Diencephalon (tissue), 1 donor: ENCODE measurements at places on chromosomes 11 and 22. TPM values are rescaled to one million over a fixed set of nuclear protein-coding genes. Genes with fewer than 3 reads are reported as not detected.

NLRP14 gene
- 0.92 TPM for total RNA-seq

LRP5 gene
- total RNA-seq: 13.6 TPM

RPS6KA4 gene
- total RNA-seq: 13.8 TPM

PLAAT4 gene
- total RNA-seq: 10.6 TPM

OR52I1 gene
- total RNA-seq: not detected

MYBPC3 gene
- total RNA-seq: not detected

HEPN1 gene
- total RNA-seq: not detected

MPEG1 gene
- 3.0 TPM for total RNA-seq

CRACR2B gene
- 2.8 TPM for total RNA-seq

RIMBP3B gene
- 1.2 TPM for total RNA-seq

UBASH3B gene
- 27.9 TPM for total RNA-seq

SLC22A6 gene
- 5.8 TPM for total RNA-seq

KRTAP5-1 gene
- not detected for total RNA-seq

MS4A4A gene
- 2.1 TPM for total RNA-seq

GNG3 gene
- total RNA-seq: 99.7 TPM

IGLL1 gene
- not detected for total RNA-seq

PRG2 gene
- total RNA-seq: 0.46 TPM

SIRT3 gene
- total RNA-seq: 23.3 TPM

C11orf86 gene
- not detected for total RNA-seq

SNX32 gene
- 7.6 TPM for total RNA-seq

C22orf42 gene
- 24.7 TPM for total RNA-seq

MS4A6E gene
- total RNA-seq: not detected

SEC14L6 gene
- 2.1 TPM for total RNA-seq

PRR33 gene
- total RNA-seq: not detected

LRP4 gene
- total RNA-seq: 8.8 TPM

C22orf31 gene
- total RNA-seq: not detected

KCNC1 gene
- total RNA-seq: 12.7 TPM

SLC22A9 gene
- total RNA-seq: not detected

BDNF gene
- total RNA-seq: 12.0 TPM

OSM gene
- total RNA-seq: 0.23 TPM

SSTR3 gene
- 1.2 TPM for total RNA-seq

PGA4 gene
- total RNA-seq: 0.23 TPM

FAM181B gene
- total RNA-seq: 17.8 TPM

ACRV1 gene
- total RNA-seq: 0.92 TPM

SCGB1D2 gene
- total RNA-seq: not detected

TSPAN18 gene
- total RNA-seq: 13.6 TPM

PHF21B gene
- total RNA-seq: 8.8 TPM

FOLR1 gene
- 9.2 TPM for total RNA-seq

APBB1 gene
- total RNA-seq: 266 TPM

PARVB gene
- 12.5 TPM for total RNA-seq

IFITM10 gene
- total RNA-seq: 2.8 TPM

OR8G5 gene
- not detected for total RNA-seq

TLCD5 gene
- 12.9 TPM for total RNA-seq

C11orf52 gene
- 0.69 TPM for total RNA-seq

GSTT2B gene
- 4.6 TPM for total RNA-seq

RAB6A gene
- total RNA-seq: 337 TPM

SAMM50 gene
- total RNA-seq: 45.9 TPM
